ENCODE measurements at places on chromosomes 13 and 19.

GRCh38 chr13:95204231-95204765 lies 97.0 kb downstream of the ABCC4 start:
- no peak for DNase-seq

- no peak for DNase-seq
Measured at GRCh38 chr13:77338961-77339401, 12.1 kb upstream of the MYCBP2 start.

- no peak for DNase-seq
Measured at GRCh38 chr13:29446016-29446415, 149.5 kb downstream of the SLC7A1 start.

GRCh38 chr13:37576601-37577000 lies 22.0 kb downstream of the POSTN start:
- no peak for DNase-seq

GRCh38 chr19:29118389-29118788 lies 94.6 kb downstream of the UQCRFS1 start:
- no peak for DNase-seq

DNA sequence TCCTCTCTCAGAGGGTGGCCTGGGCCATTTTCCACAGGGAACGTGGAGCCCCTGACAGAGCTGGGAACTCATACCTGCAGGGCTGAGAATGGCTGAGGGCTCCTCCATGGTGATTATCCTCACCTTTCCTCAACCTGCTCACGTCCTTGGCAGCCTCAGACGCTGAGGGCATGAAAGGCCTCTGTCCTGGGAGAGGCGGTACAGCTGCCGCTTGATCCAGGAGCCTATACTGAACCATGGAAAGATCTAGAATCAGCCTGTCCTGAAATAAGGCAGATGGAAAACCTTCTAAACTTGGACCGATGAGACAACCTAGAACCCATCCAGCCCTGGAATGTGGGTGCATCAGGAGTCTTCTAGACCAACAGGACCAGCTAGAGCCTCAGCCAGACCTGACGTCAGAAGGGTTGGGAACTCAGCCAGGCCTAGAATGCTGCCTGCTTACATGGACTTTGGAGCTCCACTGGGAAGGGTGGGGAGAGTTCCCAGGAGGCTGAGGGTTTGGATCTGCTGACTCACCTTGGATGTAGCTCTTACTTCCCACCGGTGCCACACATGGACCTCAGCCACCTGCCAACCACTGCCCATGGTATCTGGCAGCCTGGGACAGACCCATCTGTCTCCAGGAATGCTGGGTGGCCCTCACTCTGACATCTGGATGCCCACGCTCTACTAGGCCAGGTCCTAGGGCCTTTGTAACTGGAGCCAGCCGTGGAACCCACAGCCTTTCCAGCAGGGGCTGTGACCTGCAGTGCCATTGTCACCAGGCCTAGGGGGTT lies 7.5 kb downstream of the KCTD15 start:
- DNase-seq, result no peak

- no peak for DNase-seq
Measured at GRCh38 chr19:38862321-38863059, 12.7 kb upstream of the HNRNPL start.

- DNase-seq, result no peak
Measured at GRCh38 chr13:46179969-46180763, 1.8 kb downstream of the LCP1 start.

DNA sequence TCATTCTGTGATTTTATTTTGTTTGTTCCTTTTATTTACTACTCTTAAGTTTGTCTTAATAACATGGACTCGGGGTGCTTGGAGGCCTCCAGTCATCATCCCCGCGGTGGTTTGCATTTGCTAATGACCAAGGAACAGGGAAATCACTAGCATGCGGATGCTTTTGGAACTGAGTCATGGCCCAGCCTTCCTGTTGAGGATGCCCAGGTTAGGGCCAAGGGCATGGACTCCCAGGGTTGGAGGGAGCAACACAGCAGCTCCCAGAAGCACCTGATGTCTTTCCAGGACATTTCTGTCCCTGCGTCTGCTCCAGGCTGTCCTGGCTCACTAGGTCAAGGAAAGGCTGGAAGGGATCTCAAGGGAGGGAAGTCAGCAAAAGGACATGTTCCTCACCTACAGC lies 423.7 kb upstream of the TSHZ3 start:
- DNase-seq, result no peak

GRCh38 chr13:96817336-96817941 lies 176.8 kb downstream of the OXGR1 start:
- peak; percentile 23 for DNase-seq

DNA sequence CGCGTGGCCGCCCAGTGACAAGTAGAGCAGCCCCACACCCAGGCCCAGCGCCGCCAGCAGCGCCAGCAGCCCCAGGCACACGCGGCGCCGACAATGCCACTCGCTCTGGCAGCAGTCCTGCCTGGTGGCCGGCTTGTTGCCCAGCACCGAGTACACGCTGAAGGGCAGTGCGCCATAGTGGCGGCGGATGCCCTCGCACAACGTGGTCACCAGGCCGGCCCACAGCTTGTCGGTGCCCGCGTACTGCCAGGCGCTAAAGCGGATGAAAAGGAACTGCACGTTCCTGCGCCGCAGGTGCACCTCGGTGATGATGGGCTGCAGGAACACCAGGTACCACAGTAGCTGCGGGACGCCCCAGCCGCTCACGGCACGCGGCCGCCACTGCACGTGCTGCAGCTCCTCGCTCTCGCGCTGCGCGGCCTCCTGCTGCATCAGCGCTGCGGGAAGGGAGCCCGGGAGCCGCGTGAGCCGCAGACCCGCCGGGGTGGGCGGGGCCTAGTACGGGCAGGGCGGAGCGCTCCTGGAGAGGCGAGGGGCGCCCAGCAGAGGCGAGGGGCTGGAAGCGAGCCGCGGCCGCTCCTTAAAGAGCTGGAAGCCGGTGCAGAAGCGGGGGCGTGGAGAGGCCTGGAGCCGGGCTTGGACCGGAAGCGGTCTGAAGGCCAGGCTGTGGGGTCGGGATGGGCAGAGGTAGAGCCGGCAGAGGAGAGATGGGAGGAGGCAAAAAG lies 7.3 kb downstream of the NKPD1 start:
- no peak for DNase-seq

GRCh38 chr13:49265822-49266221 lies 18.1 kb downstream of the CDADC1 start:
- no peak for DNase-seq

DNA sequence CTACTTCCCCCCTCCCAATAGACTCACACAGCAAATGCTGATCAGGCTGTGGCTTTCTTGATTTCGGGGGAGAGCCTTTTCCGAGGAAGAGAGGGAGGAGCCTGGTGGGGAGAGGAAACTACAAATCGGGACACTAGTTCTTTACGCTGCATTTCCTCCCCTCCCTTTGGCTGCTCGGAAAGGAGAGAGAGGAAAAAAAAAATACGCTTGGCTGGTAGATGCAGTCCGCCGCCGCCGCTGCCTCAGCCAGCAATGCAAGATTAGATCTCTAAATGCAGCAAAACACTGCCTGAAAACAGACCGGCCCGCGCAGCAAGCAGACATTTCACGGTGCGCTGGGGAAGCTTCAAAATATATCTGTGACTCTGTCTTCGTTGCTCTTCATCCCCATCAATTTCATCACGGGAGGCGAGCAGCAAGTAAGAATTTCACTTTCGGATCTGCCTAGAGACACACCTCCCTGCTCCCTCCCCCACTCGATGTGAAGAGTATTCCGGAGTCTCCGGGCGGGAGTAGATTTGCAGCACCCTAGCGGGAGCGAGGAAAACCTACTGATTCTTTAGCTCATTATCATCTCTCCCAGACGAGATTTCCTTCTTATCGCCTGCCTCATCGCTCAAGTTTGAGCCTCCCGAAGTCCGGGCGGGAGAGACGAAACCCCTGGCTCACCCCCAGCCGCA lies at the start of gene PCDH17:
Gene PCDH17 (plus strand): TSS at position 149 of the 680 bp plus-strand sequence. CDS start 803 bp downstream, outside the sequence.
- peak; percentile 16 for DNase-seq

GRCh38 chr13:67061750-67062149 lies 168.4 kb downstream of the PCDH9 start:
- DNase-seq, result no peak

- DNase-seq, result no peak
Measured at GRCh38 chr13:105452895-105453294, 1082.6 kb downstream of the EFNB2 start.

DNA sequence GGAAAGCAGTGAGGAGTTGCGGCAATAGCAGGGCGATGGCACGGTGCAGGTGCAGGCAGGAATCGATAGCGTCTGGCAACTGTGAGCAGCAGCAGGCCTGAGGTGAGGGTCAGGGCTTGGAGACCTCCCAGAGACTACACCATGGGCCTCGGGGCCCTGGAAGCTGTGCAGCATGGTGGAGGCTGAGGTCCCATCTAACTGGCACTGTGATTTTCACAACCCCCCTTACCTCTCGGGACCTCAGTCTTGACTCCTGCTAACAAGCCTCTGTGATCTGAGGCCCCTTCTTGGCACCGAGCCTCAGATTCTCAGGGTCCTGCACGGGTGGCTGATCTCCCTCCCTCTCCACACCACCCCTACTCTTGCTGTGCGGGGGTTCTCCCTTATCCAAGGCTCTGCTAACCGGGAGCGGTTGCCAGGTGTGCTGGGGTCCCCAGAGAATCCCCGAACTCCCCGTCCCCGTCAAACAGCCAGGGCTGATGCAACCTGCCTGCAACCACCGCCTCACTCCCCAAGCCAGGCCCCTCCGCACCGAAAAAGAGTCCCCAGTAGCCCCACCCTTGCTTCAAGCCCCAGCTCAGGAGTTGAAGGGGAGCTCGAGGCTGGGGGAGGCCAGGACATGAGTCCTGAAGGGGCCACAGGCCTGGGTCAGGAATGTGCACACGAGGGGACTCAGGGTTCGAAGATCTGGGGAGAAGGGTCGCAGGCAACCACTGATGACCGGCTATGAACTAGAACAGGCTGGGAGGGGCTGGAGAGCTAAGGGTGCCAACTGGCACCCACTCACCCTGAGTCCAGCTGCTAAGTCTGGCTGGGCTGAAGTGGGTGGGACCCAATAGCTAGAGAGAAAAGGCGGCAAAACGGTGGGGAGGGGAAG lies 4.8 kb upstream of the ATF5 start:
- DNase-seq, result no peak

GRCh38 chr13:110015253-110015652 lies 228.9 kb upstream of the IRS2 start:
- DNase-seq, result no peak

DNA sequence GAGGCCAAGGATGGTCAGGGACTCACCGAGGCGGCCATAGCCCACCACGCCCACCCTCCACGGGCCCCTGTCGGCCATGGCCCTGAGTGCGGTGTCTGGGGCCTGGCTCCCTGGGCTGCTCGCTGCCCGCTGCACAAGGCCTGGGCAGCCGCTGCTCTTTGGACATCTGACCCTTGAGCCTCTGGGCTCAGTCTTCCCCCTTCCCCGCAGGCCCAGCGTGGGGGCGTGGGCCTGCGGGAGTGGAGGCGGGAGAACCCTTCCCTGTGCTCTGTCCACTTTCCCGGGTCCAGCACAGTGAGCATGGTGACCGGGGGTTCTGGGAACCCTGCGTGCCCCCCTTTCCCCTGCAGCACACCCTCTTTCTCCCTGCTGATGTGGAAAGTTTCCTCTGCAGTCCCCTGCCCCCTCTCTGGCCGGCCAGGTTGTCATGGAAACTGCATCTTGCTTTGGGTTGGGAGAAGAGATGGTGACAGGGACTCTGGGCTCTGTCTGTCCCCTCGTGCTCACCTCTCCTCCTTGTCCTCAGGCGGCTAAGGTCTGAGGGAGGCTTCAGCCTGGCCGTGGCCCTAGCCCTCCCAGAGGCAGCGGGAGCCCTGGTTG lies at the start of gene ASPDH:
Gene ASPDH (minus strand): TSS at position 168 of the 600 bp plus-strand sequence. CDS start 90 bp downstream, at position 78.
- no peak for DNase-seq
